ENCODE measurements at places on chromosomes 4 and X.

GRCh38 chr4:28082686-28083390 lies 1222.2 kb downstream of the STIM2 start:
- DNase-seq: no peak

- DNase-seq: no peak
Measured at GRCh38 chrX:151776181-151776731, 41.7 kb downstream of the CNGA2 start.

DNA sequence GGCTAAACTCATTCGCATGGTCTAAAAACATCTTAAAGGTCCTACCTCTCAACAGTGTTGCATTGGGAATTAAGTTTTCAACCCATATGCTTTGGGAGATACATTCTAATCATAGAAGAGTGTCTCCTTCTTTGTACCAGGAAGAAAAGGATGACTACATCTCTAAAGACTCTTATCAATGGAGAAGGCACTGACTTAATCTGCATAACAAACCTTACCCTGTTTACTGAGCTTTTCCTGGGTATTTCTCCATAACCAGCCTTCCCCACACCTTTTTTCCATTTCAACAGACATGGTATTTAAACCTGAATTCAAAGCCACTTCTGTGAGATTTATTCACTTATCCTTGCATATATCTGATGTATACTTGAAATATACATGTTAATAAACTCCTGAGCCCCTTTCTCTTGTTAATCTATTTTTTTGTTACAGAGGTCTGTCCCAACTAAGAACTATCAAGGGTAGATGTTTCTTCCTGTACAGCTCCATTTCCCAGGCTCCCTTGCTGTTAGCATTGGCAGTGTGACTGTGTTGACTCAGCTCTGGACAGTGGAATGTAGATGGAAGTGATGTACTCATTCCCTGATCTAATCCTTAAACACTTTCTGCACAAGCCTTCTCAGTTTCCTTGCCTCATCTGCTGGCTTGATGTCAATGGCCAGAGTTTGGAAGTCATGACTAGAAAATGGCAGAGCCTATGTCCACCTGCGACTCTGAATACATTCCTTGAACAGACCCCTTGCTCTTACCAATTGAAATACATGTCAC lies 148.9 kb upstream of the CPEB2 start:
- DNase-seq: no peak

- no peak for DNase-seq
Measured at GRCh38 chrX:113370006-113370405, 529.4 kb upstream of the AMOT start.

DNA sequence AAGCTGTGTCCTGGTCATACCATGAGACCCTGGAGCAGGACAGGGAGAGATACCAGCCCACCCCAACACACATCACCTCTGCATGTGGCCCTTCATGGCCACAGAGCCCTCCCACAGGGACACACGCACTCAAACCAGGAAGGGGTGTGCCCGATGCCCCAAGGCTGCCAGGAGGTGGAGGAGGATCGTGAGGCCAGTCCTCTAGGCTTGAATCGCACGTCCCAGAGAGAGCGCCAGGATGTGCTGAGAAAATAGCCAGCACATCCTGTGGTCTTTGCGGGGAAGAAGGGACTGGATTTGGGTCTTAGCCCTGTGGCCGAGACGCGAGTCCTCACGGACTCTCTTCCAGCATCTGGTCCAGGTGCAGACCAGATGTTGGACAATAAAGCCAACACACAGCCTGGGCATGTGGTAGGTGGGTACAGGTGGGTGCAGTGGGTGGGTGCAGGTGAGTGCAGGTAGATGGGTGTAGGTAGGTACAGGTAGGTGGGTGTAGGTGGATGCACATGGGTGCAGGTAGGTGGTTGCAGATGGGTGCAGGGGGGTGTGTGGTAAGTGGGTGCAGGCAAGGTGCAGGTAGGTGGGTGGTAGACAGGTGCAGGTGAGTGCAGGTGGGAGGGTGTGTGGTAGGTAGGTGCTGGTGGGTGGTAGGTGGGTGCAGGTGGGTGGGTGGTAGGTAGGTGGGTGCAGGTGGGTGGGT lies 94.3 kb upstream of the AFAP1 start:
- no peak for DNase-seq

DNA sequence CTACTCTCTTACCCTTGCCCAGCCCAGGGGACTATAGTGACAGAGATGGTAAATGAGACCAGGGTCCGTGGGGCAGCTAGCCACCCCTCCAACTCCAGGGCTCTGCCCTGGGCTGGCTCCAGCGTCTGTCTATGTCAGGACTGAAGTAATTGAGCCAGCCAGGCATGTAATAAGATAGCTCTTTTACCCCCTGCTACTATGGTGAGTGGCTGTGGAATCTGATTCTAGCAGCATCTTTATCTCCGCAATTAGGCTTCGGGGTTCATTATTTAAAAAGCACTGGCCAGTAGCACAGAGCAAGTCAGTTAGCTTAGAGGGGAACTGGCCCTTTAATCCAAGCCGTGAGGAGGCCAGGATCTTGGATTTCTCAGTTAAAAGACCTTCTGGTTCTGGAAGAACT lies 123.3 kb upstream of the RAI2 start:
- DNase-seq: no peak

- DNase-seq: no peak
Measured at GRCh38 chrX:22060415-22061280, 28.5 kb downstream of the PHEX start.

DNA sequence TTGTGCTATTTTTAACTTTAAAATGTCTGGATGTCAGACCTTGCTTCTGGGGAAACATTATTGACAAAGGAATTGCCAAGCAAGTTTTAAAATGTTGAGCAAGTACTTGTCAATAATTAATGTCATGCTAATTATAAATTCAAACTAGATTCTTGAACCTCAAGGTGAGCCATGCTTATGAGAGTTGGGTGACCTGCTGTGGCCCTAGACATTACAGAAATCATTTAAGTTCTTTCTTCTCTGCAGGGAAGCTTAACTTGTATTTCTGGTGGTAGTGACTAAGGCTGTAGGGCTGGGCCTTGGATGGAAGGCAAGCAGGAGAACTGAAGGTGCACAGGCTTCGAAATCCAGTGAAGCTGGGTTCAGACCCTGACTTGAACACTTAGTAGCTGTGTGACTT lies 14.8 kb upstream of the UCHL1 start:
- no peak for DNase-seq

DNA sequence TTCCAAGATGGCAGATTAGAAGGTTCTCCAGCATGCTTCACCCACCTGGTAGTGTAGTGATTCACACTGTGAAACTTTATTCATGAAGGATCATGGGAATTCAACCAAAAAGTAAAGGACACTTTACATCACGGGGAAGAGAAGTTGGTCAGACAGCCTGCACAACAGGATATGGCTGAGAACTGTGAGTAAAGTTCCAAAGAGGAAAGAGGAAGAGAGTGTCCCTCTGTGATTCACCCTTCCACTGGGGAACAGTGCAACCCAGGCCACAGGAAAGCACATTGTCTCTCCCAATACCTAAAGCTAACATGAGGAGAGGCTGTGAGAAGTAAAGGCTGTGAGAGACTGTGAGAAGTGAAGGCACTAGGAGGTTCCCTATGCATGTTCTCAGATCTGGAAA lies 137.2 kb downstream of the STPG2 start:
- DNase-seq: no peak

- peak; percentile 4 for DNase-seq
Measured at GRCh38 chr4:65502131-65502701, 168.1 kb downstream of the EPHA5 start.

DNA sequence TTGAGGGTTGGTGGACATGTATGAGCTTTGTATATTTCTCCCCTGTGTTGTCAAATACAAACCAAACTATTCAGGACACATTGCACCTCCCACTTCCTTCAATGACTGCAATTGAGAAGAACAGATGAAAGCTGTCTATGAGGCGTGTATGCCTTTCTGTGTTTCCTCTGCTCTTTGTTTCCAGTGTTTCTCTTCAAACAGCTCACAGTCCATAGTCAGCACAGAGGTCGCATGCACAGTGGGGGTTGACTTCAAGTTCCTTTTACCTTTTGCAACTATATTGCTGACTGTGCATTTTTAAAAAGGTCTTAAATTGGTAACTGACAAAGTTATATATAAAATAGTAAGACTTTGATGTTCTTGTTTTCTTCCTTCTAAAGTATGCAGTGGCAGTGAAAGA lies 957.8 kb downstream of the C4orf33 start:
- DNase-seq: no peak

Data from smooth muscle cell of the brain vasculature (primary cell).